CD8-positive, alpha-beta memory T cell (primary cell): ENCODE measurements at places on chromosomes 3 and 15. TPM values are rescaled to one million over a fixed set of nuclear protein-coding genes. Genes with fewer than 3 reads are reported as not detected.

The PRICKLE2 gene
- not detected for total RNA-seq

The PPP1R14D gene
- total RNA-seq: not detected

The TNK2 gene
- total RNA-seq: 74.5 TPM

The ZNF660 gene
- 0.53 TPM for total RNA-seq

The SERPINI1 gene
- total RNA-seq: 1.7 TPM

The CFAP20DC gene
- 1.00 TPM for total RNA-seq

The ISG20 gene
- total RNA-seq: 27.2 TPM

DNA sequence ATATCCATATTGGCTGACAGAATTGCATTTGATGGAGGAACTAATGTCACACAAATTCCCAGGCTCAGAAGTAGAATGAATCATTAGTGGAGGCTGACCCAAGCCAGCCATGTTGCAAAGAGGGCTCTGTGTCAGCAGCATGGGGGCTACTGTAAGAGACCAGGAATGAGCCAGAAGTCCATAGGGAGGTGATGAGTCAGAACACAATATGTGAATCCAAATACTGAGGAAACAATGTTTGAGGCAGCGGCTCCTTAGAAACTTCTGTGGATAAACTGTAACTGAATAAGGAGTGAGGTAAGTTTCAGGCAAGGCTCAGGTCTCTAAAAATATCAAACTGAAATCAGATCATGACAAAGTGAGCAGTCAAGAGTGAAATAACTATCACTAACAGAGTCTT is 170.7 kb downstream of the WDR72 start:
- H3K4me3 ChIP-seq: no peak overlapping the region
- no peaks in the 10 kb centered on the region for H3K36me3 ChIP-seq
- H3K27ac ChIP-seq: no peak overlapping the region
- DNase-seq: no peak
- no peaks in the 10 kb centered on the region for H3K4me1 ChIP-seq

- H3K27me3 ChIP-seq: no peaks in the 10 kb centered on the region
- H3K36me3 ChIP-seq: no peaks in the 10 kb centered on the region
- no peak overlapping the region for H3K4me3 ChIP-seq
- no peaks in the 10 kb centered on the region for H3K4me1 ChIP-seq
- DNase-seq: no peak
Observed at GRCh38 chr3:188266562-188267274, 112.8 kb downstream of the LPP start.

DNA sequence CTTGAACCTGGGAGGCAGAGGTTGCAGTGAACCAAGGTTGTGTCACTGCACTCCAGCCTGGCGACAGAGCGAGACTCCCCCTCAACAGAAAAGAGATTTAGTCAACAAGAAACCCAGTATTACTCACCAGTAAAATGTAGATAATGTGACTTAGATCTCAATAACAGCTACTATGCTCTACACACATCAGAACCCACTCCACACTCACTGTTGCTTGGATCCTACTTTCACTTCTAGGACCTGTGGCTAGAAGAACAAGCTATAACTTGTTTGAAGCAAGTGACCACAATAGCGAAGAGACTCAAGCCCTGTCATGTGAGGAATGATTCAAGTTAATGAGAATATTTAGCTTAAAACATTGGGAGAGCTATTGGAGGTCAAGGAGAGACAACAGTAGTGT is 100.7 kb downstream of the ANXA2 start:
- H3K27ac ChIP-seq: no peak overlapping the region
- no peaks in the 10 kb centered on the region for H3K36me3 ChIP-seq
- peaks cover 4% of the 10 kb centered on the region for H3K27me3 ChIP-seq
- no peaks in the 10 kb centered on the region for H3K4me1 ChIP-seq

GRCh38 chr3:56667973-56668579 is 15.0 kb downstream of the TASOR start:
- no peak for DNase-seq
- no peak overlapping the region for H3K27ac ChIP-seq
- H3K4me1 ChIP-seq: no peaks in the 10 kb centered on the region
- peaks cover 33% of the 10 kb centered on the region for H3K36me3 ChIP-seq
- H3K4me3 ChIP-seq: no peak overlapping the region

GRCh38 chr15:46365572-46365971 is 730.7 kb downstream of the SQOR start:
- no peaks in the 10 kb centered on the region for H3K36me3 ChIP-seq
- H3K27ac ChIP-seq: no peak overlapping the region
- no peaks in the 10 kb centered on the region for H3K4me1 ChIP-seq
- H3K4me3 ChIP-seq: no peak overlapping the region
- no peak for DNase-seq

- no peaks in the 10 kb centered on the region for H3K36me3 ChIP-seq
- no peaks in the 10 kb centered on the region for H3K4me1 ChIP-seq
- H3K4me3 ChIP-seq: no peak overlapping the region
- H3K27me3 ChIP-seq: no peaks in the 10 kb centered on the region
- no peak for DNase-seq
Observed at GRCh38 chr15:37038716-37039106, 61.6 kb downstream of the MEIS2 start.

- H3K4me1 ChIP-seq: no peaks in the 10 kb centered on the region
- DNase-seq: no peak
- no peaks in the 10 kb centered on the region for H3K36me3 ChIP-seq
- no peak overlapping the region for H3K27ac ChIP-seq
- no peak overlapping the region for H3K4me3 ChIP-seq
- H3K27me3 ChIP-seq: no peaks in the 10 kb centered on the region
Observed at GRCh38 chr3:193737191-193737751, 144.3 kb downstream of the OPA1 start.

DNA sequence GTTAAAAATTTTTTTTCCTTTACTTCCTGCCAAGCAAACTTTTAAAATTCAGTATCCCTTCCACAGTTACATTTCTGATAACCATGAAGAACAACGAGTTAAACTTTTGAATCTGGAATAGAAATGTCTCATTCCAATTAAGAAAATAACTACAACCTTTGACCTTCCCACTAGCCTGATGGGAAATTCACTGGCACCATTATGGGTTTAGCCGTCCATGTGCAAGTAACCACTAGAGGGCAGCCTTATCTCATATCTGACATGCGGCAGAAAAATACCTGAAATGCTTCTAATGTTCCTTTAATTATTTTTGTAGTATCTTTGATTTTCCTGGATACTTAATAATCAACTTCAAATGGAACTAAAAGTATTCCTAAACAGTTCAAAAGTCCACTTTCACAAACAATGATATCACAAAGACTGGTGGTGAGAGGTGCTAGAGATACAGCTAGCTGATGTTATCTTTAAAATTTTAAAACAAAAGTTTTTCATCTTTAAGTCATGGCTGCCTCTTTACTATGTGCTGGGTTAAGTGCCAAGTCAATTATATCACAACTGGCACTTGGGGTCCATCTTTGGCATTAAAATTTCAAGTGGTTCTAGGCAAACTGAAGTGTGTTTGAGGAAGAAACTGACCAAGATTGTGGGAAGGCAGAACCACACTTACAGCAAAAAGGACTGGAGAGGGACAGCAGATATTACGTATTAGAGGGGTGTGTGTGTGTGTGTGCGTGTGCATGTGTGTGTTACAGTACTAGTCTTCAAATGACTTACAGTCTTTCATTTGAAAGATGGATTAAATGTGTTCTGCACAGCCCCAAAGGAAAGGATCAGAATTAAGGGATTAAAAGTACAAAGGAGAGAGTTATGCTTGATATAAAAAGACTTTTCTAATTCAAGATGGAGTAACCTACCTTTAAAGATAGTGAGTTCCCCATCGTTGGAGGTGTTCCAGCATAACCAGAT is 107.1 kb upstream of the ICE2 start:
- H3K27me3 ChIP-seq: no peaks in the 10 kb centered on the region
- no peak for DNase-seq

DNA sequence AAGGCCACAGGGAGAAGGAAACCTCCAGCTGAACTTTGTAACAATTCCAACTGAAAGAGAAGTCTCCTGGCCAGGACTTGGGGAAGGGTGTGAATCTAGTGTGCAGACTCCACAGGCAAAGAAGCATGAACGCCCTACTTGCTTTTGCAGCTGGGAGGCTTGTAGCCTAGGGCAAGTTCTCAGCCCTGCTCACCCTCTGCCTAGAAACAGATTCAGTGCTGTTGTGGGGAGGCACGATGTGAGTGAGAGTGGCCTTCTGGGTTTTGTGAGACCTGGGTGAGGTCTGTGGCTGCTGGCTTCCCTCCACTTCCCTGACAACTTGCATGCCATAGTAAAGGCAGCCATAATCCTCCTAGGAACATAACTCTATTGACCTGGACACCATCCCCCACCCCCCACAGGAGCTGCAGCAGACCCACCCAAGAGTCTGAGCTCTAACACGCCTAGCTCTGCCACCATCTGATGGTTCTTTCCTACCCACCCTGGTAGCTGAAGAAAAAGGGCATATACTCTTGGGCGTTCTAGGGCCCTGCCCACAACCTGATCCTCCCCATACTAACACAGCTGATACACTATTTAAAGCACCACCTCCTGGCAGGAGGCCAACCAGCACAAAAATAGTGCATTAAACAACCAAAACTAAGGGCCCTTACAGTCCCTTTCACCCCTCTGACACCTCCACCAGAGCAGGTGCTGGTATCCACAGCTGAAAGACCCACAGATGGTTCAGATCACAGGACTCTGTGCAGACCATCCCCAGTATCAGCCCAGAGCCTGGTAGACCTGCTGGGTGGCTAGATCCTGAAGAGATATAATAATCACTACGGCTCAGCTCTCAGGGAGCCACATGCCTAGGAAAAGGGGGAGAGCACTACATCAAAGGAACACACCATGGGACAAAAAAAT is 426.5 kb downstream of the IGSF11 start:
- no peaks in the 10 kb centered on the region for H3K4me1 ChIP-seq
- no peak overlapping the region for H3K4me3 ChIP-seq
- no peaks in the 10 kb centered on the region for H3K27me3 ChIP-seq
- no peak for DNase-seq
- no peak overlapping the region for H3K27ac ChIP-seq

- no peak overlapping the region for H3K27ac ChIP-seq
- no peaks in the 10 kb centered on the region for H3K36me3 ChIP-seq
- DNase-seq: no peak
- H3K27me3 ChIP-seq: no peaks in the 10 kb centered on the region
Observed at GRCh38 chr3:154356009-154356408, 31.7 kb upstream of the DHX36 start.

- no peaks in the 10 kb centered on the region for H3K4me1 ChIP-seq
- no peak overlapping the region for H3K4me3 ChIP-seq
- peak overlapping the region; percentile 47 for H3K27ac ChIP-seq
- no peak for DNase-seq
Observed at GRCh38 chr3:5080779-5081550, 41.1 kb upstream of the ARL8B start.

- DNase-seq: no peak
- H3K4me3 ChIP-seq: no peak overlapping the region
- H3K27me3 ChIP-seq: no peaks in the 10 kb centered on the region
- no peak overlapping the region for H3K27ac ChIP-seq
- H3K4me1 ChIP-seq: no peaks in the 10 kb centered on the region
- H3K36me3 ChIP-seq: no peaks in the 10 kb centered on the region
Observed at GRCh38 chr3:157074981-157075380, 85.0 kb downstream of the CCNL1 start.

DNA sequence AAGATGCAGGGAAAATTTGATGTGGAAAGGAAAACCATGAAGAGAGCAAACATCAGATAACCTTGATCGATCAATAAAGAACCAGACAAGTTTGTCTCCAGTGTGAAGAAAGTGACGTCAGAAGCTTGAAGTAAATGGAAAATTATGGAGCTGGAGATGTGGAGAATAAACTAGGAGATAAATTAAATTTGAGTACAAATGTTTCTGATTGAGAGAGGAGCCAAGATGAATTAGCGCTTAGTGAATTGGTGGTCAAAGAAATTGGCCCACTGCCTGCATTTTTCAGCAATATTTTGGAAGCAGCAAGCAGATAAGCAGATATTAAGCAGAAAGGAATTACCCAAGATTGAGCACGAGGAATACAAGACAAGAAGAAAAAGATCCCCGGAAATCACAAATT is 567.3 kb upstream of the ZNF385D start:
- no peaks in the 10 kb centered on the region for H3K27me3 ChIP-seq
- no peak overlapping the region for H3K4me3 ChIP-seq
